ENCODE measurements at places on chromosomes 3 and 15.
A peak's percentile ranks its signal among the peaks of the same experiment; 100 is the strongest.

DNA sequence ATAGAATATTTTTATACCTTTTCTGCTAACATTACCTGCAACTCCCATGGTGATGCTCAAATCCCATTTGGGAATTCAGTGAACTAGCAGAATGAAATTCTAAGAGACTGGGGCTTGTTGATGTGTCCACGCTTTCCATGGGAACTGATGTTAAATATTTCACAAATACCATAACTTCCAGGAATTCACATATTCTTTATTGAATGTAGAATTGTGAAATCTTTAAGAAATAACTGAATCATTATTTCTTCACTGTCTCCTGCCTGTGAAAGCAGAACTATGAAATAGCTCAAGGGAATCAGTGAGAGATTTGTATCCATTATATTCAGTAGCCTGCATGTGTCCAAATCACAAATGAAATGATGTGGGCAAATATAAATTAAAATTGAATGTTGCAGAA, 130.8 kb downstream of the SERPINI1 start:
- DNase-seq, result no peak

- no peak for DNase-seq
Observed at GRCh38 chr3:17116007-17116600, 231.3 kb downstream of the PLCL2 start.

- no peak for DNase-seq
Observed at GRCh38 chr15:86231864-86232721, 152.4 kb downstream of the AGBL1 start.

DNA sequence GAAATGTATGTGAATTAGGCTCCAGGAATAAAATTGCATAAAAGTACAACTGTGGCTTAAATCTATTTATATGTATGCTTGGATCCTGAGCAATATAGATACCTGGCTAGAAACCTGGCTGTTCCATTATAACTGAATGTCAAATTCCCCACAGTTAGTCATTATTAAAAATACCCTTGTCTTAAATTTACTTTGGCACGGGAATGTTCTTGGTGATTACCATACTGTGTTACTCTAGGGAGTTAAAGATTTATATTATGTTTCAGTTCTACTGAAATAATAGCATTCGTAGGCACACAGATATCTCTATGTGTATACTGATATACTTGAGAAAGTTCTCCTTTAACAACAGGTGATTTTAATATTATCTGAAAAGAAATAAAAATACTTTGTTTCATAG, 394.1 kb downstream of the PTPRG start:
- no peak for DNase-seq

DNA sequence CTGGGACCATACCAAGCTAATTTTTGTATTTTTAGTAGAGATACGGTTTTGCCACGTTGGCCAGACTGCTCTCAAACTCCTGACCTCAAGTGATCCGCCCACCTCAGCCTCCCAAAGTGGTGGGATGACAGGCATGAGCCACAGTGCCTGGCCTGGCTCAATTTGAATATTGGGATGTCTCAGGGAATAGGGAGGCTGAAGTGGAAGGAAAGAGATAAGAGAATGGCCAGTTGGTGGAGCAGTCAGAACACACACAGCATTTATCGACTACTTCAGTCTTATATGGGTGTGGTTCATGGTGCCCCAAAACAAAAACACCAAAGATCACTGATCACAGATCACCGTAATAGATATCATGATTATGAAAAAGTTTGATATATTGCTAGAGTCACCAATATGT, 144.4 kb downstream of the GMNC start:
- no peak for DNase-seq

DNA sequence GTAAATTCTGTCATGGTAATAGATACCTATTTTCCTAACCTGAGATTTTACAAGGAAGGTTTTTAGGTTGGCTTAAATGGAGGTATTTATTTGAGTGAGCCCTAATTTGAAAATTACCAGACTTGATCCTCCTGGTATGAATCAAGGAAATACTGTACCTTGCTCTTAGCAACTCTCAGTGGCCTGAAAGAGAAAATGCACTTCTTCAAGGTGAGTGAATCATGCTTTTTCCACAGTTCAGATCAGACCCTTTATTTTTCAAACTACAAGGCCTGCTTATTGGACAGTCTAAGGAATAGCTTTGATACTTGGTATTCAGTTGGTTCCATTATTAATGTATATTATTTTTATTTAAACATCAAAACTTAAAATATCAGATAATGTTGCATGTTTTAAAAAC, 15.4 kb downstream of the FEM1B start:
- no peak for DNase-seq

- DNase-seq, result peak; percentile 84
Observed at GRCh38 chr3:4977001-4977852, 2.0 kb upstream of the BHLHE40 start.

DNA sequence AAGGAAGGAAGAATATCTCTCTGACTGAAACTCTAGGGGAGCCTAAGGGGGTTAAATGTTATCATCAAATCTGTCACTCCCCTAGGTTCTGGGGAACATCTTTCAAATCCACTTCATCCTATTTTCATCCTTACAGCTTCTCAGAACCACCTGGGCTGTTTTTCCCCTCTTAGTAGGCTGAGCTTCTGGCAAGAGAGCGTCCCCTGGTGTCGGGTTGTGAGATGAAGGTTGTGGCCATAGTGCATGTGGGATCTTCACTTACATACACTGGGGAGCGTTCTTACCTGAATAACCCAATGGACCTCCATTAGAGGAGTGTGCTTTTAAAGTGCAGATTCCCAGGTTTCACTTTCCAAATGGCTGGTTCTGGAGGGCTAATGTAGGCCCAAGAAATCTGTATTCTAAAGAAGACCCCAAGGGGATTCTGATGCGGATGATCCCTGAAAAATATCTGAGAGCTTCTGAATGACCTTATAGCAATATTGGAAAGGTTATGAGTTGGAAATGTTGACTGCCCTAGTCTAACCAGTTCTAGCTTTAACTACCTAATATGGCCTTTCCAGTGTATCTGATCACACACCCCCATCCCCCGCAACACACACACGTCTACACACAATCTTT, 663.7 kb downstream of the AGBL1 start:
- peak; percentile 17 for DNase-seq

Data from CD4-positive, alpha-beta T cell treated with Interleukin-15 for 1 hour (primary cell).